Activated B cell treated with CpG ODN at 0.5 μM for 24 hours (primary cell): ENCODE measurements at places on chromosomes 7 and 10.
A peak's percentile ranks its signal among the peaks of the same experiment; 100 is the strongest.

GRCh38 chr7:158666401-158666800, 38.2 kb downstream of the NCAPG2 start:
- no peak for DNase-seq

- DNase-seq, result no peak
These were observed 51.4 kb downstream of the FBXW4 start for GRCh38 chr10:101643546-101643945.

DNA sequence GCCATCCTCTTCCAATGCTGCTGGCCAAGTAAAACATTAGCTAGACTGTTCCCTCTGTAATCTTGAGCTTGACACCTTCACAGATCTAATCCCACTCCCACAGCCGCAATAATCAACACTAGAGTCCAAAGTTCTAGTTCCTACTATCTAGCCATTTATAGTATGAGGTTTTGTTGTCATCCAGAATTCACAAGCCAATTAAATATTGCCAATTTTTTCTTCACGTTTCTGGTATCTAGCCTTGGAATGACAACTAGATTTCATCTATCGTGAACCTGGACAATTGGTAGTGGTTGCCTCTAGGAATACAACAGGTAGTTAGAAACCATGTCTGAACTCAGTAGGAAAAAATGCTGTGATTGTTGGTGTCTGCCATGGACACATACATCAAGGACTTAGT, 10.4 kb downstream of the WASL start:
- no peak for DNase-seq

- no peak for DNase-seq
These were observed 95.4 kb upstream of the INSIG1 start for GRCh38 chr7:155202106-155202871.

DNA sequence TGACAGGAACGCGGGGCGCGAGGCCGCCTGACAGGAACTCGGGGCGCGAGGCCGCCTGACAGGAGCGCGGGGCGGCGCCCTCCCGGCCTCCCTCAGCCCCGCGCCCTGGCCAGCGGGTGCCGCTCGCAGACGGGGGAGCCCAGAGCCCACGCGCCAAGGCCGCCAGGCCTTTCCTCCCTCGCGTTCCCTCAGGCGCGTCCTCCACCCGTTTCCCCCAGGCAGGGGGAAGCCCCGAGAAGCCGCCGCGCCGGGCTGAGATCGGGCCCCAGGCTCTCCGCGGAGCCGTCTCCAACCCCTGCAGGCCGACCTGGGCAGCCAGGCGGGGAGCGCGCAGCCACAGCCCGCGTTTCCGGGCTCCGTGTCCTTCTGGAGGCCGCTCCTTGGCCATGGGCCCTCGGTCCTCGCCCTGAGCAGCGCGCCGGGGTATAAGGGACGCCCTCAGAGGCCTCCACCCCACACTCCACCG, 17.7 kb downstream of the PTPRN2 start:
- no peak for DNase-seq

DNA sequence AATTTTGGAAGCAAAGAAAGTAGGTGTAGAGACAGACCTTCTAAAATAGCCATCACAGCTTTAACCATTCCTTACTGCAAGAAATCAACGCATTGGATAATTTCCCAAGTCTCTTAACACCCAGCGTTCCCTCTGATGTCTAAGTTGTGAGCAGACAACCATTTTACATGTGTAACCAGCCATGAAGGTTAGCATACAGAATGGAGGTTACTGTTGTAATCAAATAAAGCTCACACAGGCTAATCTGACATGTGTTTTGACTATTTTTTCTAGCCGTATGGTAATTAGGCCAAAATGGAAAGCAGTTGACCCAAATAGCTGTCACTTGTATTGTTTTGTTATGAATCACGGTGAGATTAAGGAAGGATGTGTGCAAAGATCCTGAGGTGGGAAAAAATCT, 336.4 kb downstream of the RNLS start:
- DNase-seq, result no peak

DNA sequence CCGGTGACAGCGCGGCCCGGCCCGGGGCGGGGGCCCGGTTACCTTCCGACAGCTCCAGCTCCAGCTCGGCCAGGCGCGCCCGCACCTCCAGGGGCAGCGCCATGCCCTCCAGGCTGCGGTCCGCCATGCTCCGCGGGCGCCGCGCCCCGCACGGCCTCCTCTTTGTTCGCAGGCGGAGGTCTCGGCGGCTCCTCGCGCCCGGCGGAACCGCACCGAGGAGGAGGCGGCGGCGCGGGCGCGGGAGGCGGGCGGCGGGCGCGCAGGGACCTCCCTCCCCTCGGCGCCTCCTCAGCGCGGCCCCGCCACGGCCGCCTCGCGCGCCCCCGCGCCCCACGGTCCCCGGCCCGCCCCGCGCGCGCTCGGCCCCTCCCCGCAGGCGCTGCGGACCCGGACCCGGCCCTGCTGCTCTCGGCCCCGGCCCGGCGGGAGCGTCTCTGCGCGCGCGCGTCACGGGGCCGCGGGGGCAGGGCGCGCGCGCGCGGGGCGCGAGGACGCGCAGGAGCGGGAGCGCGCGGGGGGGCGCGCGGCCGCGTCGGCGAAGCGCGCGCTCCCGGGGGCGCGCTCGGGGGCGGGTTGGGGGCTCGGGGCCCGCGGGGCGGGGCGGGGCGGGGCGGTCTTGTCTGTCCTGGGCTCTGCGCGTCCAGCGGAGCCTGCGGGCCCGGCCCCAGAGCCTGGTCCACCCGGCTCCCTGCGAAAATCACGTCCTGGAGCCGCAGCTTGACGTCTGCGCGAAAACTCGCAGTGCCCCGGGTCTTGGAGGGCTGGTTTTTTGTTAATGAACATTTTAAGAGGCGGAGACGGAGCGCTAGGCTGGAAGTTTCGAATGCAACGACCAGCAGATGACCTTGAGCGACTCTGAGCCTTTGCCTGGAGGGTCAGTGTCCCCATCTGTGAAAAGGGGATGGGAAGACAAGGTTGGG, at the start of gene DIP2C:
DIP2C (minus strand) TSS at position 217 of the 920 bp plus-strand sequence; CDS start at position 127, 90 bp downstream.
- DNase-seq, result no peak

GRCh38 chr7:115812794-115813193, 217.8 kb downstream of the TFEC start:
- DNase-seq, result no peak

DNA sequence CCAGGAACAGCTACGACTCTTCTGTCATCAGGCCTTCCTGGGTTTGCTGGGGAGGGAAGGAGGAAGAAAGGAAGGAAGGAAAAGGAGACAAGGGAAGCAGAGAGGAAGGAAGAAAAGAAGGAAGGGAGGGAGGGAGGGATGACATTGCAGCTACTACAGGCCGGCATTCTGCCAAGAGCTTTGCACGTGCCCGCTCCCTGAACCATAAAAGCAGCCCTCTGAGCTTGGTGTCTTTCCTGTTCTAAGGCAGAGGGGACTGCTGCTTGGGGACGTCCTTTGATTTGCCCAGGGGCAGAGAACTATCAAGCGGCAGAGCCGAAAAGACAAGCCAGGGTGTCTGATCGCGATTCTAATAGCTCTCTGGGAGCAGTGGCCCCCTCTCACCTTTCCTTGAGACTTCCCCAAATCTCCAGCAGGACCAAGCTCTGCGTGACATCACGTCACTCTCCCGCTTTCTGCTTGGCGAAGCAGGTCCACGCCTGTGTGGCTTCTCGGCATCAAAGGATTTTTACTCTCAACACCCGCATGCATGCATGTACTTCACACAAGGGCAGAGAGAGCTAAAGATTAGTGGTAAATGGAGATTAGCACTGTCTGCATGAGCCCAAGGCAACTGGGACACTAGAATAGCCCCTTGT, 167.8 kb upstream of the AUTS2 start:
- no peak for DNase-seq

DNA sequence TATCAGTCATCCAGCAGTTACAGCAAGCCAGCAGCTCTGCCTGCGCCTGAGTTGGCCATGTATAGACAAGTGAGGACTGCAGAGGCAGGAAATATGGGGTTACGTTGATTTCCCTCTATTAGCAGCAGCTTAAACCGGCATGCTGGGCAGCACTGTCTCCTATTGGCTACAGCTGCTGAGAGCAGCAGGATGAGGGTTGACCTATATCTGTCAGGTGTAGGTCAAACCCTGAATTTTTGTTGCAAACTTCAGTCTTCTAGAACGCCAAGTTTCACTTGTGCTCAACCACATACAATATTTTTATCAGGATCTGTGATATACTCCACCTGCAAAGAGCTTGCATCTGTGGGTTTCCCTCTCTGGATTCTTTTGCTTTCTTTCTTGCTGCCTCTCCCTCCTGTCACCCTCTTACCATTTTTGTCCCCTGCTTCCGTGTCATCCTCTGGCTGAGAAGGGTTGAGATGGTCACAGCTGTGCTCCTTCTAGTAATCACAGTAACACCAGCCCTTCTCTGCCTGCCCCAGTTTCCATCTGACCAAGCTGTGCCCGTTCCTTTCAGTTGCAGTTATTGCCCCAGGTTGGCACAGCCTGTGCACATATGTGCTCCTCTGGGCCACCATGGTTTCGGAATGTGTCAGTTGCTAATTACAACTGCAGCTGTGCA, 23.8 kb upstream of the GLCCI1 start:
- DNase-seq, result peak; percentile 48

DNA sequence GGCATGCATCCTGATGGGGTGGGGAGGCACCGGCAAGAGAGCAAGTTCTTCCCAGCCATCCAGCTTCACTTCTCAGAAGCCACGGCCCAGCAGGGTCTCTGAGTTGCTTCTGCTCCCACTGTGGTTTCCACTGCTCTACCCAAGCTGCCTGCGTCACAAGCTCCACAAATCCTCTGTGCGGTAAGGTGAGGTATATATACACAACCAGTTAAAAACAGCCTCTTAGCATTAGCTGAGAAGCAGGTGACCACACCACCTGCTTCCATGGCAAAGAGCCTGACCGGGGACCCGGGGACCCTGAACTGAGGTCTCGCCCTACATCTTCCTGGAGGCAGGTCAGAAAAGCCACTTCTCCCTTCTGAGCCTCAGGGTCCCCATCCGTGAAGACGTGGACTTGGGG, 46.9 kb upstream of the NPFFR1 start:
- no peak for DNase-seq

GRCh38 chr10:102523250-102524029, 19.7 kb downstream of the SUFU start:
- DNase-seq, result no peak

GRCh38 chr7:46606761-46607160, 685.7 kb upstream of the IGFBP3 start:
- no peak for DNase-seq

- DNase-seq, result no peak
These were observed 786.7 kb downstream of the NRG3 start for GRCh38 chr10:82661701-82662100.

DNA sequence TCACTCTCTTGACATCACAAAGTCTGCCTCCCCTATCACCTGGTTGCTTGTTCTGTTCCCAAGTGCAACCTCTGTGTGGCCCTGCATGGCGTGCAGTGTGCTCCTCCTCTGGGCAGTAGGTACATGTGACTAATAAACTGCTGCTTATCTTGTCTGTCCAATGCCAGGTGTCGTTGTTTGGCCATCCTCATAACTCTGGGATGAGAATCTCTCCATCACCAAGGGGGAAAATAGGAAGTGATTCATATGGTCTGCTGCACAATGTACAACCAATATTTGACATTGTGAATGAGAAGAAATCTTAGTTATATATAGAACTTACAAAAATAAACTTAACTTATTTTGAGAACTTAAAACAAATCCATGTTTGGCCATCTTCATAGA, 135.2 kb downstream of the INHBA start:
- DNase-seq, result no peak

- DNase-seq, result no peak
These were observed at the start of gene IFIT1B for GRCh38 chr10:89377705-89378637. IFIT1B (plus strand) TSS chr10:89378056; CDS start chr10:89378136, 80 bp downstream.

- no peak for DNase-seq
These were observed 28.2 kb downstream of the PPIF start for GRCh38 chr10:79375321-79376077.

DNA sequence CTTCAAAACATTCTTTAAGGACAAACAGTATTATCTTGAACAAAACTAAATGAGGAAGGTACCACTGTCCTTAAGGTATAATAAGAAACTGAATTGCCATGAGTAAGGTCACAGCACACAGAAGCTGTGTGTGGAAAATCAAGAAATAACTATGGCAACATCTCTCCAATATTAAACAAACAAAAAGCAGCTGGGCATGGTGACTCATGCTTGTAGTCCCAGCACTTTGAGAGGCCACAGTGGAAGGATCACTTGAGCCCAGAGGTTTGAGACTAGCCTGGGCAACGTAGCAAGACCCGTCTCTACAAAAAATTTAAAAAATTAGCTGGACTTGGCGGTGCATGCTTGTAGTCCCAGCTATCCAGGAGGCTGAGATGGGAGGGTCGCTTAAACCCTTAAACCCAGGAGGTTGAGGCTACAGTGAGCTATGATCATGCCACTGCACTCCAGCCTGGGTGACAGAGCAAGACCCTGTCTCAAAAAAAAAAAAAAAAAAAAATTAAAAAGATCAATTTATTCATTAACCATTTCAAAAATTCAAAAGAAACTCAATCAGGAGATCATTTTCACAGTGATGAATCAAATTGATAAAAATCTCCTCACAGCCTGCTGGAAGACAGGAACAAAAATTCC, 195.4 kb downstream of the SKIDA1 start:
- DNase-seq, result no peak

DNA sequence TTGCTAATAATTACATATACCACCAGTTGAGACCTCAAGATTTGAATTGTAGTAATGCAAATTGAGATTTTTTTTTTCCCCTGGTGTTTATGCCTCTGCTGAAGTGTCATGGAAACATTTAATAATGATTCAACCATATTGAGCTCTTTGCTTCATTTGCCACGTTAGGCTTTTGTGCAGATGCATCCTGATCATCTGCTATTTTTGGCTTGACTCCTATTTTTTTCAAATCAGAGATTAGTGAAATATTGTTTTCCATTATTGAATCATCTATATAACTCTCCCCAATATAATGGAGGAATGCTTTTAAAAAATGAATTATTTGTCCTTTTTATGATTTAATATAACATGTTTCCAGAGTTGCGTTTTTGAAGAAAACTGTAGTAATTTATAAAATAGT, 115.1 kb downstream of the SRI start:
- no peak for DNase-seq

GRCh38 chr7:135217645-135218509, 6.6 kb upstream of the WDR91 start:
- DNase-seq, result no peak

DNA sequence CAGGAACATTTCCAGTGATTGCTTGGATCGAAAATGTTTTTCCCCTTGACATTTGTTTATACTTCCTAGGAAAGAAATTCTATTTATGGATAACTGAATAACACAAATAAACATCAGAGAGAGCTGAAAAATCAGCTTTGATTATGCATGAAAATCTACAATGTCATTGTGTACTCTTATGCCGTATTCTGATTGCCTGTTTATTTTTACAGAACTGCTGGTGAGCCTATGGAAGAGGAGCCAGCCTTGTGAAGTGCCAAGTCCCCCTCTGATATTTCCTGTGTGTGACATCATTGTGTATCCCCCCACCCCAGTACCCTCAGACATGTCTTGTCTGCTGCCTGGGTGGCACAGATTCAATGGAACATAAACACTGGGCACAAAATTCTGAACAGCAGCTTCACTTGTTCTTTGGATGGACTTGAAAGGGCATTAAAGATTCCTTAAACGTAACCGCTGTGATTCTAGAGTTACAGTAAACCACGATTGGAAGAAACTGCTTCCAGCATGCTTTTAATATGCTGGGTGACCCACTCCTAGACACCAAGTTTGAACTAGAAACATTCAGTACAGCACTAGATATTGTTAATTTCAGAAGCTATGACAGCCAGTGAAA, 121.5 kb downstream of the TWIST1 start:
- no peak for DNase-seq

- DNase-seq, result no peak
These were observed 83.7 kb downstream of the ATXN7L1 start for GRCh38 chr7:105792488-105793370.
